ENCODE measurements at places on chromosomes 16 and 17.

DNA sequence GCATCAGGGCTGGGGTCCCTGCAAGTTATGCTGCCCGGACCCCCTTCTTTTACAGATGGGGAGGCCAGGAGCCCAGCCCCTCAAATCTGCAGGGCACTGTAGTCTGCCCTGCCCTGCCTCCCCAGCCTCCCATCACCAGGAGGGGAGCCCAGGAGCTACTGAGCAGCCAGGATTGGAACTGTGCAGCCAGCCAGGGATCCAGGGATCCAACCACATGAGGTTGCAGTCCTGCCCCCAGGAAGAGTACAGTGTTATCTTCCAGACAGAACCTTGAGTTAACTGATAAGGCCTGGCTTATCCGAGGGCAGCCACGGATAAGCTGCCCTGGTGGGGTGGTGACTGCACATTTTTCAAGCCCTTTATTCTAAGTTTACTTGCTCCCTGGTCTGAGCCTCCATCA is 11.4 kb upstream of the NDRG4 start:
- no peak for DNase-seq

DNA sequence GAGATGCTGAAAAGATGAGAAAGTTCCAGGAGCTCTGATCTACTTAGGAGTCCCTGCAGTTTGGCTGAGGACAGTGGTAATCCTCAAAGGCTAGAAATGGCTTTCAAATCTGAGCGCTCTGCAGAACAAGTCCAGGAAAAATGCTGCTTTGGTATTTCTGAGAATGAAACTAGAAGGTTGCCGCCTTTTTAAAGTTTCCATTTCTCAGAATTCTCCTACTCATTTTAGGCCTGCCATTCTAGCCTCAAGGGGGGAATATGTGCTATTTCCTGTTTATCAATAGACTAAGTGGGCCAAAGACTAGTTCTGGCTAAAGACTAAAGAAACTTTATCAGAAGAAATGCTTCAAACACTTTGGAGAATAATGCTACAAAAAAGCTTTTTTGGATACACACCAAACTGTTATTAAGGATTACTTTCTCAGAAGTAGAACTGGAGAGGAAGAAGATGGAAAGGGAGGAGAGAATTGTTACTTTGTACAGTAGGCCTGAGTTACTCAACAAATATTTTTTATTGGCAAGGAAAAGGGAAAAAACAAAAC is at the start of gene SLFN12L:
Gene SLFN12L, minus strand, starts transcription at position 78 of the 541 bp plus-strand sequence. CDS start 15,314 bp downstream, outside the sequence.
- DNase-seq, result peak; percentile 24

GRCh38 chr16:14378131-14378551 is 251.9 kb downstream of the PARN start:
- DNase-seq, result no peak

DNA sequence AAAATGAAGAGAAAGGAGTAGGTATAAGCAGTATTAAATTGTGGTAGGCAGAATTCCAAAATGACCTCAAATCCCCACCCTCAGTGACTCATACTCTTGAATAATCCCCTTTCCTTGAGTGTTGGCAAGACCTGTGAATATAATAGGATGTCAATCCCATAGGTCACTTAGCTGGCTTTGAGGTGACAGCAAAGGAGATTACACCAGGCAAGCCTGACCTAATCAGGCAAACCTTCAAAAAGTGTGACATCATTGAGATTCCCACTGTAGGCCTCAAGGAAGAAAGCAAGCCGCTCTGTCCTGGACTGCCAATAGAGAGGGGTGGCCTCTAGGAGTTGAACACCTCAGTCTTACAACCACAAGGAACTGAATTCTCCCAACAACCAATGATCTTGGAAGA is 535.2 kb downstream of the RBFOX1 start:
- DNase-seq, result no peak

- no peak for DNase-seq
These were observed 23.1 kb downstream of the PITPNC1 start for GRCh38 chr17:67400193-67400592.

- no peak for DNase-seq
These were observed 59.3 kb downstream of the PECAM1 start for GRCh38 chr17:64331366-64331765.
